ENCODE measurements at places on chromosomes 7 and 10.

- no peak for DNase-seq
Observed at GRCh38 chr7:102094316-102094650, 192.4 kb upstream of the SH2B2 start.

- DNase-seq, result no peak
Observed at GRCh38 chr10:112241651-112242341, 41.4 kb upstream of the TECTB start.

DNA sequence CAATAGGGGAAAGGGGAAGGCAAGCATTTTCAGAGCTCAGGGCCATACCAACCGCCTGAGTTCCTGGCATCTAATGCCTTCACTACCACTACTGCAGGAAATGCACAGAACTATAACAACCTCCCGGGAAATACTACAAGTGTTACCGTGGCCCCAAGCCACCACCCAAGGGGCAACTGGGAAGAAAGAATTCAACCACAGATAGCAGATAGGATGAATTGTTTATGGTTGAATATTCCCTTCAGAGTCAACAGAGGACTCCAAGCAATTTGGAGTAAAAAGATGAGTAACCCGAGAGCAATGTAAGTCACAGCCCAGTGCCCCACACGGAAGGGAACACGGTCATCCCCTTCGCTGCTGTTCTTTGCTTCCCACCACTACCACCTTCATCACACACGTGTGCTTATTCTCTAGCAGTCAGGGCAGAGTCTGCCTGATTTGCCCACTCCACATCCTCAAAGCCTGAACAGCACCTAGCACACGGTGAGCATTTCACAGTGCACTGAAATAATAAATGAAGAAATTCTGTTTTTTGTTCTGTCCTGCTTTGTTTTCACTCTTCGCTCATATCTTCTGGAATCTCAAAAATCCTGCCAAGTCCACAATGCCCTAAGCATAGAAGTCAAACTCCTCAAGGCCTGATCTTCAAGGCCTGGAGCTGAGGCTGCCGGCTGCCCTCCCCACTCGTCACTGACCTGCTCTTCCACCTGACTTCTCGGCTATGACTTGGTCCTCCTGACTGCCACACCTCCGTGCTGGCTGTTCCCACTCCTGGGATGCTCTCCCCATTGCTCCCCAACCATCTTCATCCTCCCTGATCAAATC is 221.1 kb downstream of the KCNMA1 start:
- DNase-seq, result peak; percentile 99

GRCh38 chr10:12349629-12350166 is 351 bp downstream of the CAMK1D start:
- DNase-seq, result no peak

DNA sequence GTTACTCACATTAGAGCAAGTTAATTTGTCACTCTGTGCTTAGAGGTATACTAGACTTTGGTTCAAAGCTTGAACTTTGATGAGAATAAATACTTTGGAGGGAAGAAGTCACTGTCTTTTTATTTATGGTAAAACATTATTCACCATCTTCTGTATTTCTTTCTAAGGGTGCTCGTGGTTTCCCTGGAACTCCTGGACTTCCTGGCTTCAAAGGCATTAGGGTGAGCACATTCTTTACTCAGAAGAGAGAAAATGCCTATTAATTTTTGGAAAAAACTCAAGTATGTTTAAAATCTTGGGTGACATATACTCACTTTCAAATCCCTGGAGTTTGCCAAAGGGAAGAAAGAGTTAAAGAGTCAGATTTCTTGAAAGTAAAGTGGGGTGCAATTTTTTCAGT is 10.8 kb downstream of the COL1A2 start:
- DNase-seq, result no peak

GRCh38 chr7:17984288-17984687 is 43.4 kb downstream of the PRPS1L1 start:
- no peak for DNase-seq

DNA sequence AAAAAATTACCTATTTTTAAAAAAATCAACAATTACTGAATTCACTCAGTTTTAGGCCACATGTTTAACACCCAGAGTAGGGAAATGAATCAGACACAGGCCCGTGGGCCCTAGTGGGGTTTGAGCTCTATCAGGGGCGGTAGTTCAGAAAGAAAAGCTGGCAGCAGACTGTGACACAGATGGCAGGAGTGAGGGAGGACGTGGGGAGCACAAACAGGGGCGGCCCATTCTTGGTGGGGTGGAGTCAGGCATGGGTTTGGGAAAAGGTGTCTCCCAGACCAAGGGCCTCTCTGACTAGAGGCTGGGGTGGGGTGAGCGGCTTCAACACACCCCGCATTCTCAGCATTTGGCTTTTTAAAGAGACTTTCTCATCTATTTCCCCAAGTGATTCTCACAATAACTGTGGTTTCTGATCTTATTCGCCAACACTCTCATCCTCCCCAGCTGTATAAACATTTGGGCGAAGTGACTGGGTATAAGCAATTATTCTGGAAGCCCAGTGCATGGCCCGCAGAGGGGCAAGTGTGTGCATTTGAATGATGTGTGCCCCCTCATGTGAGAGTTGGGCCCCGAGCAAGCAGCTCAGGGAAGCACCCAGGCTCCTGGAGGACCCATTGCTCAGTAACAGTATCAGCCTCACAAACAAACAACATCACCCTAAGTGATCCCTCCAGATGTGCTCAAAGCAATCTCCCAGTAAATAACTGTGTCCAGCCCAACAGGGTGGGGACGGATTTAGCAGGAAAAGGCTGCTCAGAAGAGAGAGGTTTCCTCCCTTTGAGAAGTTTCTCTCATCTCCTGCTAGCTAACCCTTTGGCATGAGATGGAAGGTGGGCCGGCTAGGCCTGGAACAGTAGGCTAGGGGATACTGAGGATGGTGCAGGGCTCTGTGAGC is 437.6 kb upstream of the ZMIZ1 start:
- DNase-seq, result no peak

- no peak for DNase-seq
Observed at GRCh38 chr7:68166525-68166924, 1169.9 kb downstream of the TYW1 start.

DNA sequence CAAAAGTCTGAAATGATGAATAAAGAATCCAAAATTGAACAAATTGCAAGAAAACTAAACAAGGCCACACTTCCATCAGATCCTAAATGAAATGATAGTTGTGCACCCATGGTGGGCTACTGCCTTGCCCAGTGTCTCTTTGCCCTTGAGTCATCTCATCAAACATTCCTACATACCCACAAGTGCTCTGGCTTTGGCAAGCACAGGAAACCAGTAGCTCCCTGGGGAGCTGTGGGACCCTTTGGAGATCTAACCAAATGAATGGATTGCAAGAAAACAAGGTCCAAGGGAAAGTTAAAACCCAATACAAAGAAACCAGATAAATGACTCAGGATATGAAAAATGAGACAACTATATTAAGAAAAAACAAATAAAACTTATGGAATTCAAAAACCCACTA is 129.8 kb upstream of the TMEM229A start:
- DNase-seq, result no peak

DNA sequence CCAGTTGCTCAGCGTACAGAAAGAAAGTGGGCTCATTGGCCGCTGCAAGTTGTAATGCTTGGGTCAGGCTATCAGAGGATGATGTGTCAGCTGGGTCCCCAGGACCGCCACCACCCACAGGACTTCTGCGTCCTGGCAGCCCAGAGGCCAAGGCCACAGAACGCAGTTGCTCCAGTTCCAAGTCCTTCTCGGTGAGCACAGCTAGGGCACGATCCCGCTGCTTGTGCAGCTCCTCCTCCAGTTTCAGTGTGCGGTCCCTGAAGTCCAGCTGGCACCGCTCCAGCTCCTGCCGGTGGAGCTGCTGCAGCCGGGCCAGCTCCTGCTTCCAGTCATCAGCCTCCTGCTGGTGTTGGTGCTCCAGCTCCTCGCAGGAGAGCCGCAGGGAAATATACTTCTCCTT is 3.0 kb downstream of the GCC1 start:
- DNase-seq, result no peak

DNA sequence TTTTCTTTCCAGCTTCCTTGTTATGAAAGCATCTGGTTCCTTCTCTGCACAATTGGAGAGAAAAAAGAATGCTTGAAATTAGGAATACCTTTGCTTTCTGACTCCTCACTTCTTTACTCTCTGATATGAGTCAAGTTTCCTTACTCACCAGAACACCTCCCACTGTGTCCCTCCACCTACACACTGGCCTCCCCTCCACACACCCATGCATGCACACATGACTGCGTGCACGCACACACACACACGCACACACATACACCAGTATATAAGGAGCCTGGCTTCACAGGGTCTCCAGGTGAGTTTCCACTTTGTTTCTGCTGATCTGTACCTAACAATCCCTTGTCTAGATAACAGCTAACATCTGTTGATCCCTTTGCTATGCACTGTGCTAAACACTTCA is 11.4 kb upstream of the PTER start:
- no peak for DNase-seq

DNA sequence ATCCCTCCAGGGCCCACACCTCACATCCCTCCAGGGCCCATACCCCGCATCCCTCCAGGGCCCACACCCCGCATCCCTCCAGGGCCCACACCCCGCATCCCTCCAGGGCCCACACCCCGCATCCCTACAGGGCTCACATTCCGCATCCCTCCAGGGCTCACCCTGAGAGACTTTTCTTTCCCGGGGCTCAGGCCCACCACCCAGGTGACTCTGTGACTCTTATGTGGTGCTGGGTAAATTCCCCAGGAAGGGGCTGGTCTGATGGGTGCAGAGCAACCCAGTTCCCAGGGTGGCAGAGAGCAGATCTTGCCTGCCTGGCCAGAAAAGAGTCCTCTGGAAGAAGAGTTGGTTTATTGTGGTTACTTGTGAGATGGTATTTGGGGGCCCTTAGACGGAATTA is 290.7 kb downstream of the TCERG1L start:
- no peak for DNase-seq

- peak; percentile 77 for DNase-seq
Observed at GRCh38 chr10:52864201-52865106, 91.9 kb upstream of the MBL2 start.

GRCh38 chr10:86703176-86703575 is 34.9 kb downstream of the LDB3 start:
- DNase-seq, result no peak

GRCh38 chr10:89151857-89152256 is 55.3 kb downstream of the CH25H start:
- no peak for DNase-seq

DNA sequence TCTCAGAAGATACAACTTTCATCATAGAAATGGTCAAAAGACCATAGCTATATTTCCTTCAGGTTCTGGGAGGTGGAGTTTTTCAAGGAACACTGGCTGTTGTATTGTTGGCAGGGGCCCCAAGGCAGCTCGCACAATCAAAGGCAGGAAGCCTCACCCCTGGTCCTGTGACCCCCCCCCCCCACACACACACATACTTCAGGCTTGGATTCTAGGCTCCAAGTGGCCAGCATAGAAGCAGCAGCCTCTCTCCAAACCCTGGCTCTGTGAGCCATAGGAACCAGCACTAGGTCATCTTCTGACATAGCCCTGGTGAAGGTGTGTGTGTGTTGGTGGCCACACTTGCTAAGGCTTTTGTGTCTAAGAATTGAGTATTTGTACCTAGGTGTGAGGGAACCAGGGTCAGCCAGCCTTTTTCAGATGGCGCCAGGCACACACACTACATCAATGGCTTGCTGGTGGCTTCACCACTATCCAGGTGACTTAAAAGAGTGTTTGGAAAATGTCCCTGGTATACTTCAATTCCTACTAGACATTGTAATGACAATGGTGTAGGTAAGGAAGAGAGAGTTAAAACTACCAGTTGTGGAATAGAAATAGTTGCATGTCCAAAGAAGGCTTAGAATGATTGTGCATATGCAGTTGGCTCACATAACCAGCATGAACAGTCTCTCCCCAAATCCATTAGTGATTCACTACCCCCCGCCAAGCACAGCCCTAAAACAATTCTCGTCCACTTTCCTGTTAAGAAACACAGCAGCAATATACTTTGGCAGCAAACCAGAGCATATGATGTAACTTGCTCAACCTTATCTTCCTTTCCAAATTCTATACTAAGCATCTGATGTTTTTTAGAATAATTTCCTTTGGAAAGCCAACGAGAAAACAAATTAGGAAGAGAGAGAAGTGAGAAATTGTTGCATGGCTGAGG is 91.3 kb downstream of the AVL9 start:
- no peak for DNase-seq

GRCh38 chr7:142767861-142768260 is 2.9 kb upstream of the PRSS2 start:
- no peak for DNase-seq

DNA sequence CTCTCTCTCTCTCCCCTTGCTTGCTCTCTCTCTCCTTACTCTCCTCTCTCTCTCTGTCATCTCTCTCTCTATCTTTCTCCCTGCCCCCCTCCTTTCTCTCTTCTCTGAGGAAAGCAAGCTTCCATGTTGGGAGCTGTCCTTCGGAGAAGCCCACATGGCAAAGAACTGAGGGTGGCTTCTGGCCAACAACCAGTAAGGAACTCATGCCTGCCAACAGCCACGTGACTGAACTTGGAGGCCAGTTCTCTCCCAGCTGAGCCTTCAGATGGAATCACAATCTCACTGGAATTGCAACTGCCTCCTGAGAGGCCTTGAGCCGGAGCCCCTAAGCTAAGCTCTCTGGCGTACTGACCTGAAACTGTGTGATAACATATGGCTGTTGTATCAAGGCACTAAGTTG is 12.0 kb upstream of the DHTKD1 start:
- no peak for DNase-seq

- no peak for DNase-seq
Observed at GRCh38 chr10:9681655-9682054, 1336.0 kb upstream of the CELF2 start.

DNA sequence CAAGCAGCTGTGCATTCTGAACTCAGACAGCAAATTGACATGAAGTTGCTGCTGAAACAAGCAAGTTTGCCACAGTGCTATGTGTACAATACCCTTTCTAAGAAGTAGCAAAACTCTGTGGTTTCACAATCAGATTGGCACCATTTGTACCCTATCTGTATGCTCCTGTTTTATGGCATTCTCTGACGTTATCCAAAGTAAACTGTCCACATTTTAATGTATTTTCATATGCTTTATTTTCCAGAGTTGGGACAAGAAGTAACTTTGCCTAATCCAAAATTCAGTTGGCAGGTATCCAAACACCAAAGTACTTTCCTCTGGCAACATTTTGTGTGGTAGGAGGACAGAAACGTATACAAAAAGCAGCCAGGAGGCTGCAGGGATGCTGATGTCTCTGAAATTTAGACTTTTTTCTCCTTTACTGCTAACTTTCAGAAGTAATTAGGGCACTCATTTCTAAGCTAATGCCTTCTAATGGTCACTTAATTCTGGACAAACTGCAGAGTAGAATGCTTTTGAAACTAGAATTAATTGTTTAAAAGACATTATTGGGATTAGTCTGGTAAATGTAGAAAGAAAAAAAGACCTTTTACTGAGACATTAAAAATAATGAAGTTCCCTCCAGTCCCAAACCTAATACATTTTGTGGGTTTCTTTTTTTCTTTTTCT is 414.7 kb upstream of the NRP1 start:
- DNase-seq, result no peak

GRCh38 chr10:46538155-46538554 is 18.3 kb downstream of the GPRIN2 start:
- no peak for DNase-seq
